ENCODE measurements at places on chromosomes 4 and X.

DNA sequence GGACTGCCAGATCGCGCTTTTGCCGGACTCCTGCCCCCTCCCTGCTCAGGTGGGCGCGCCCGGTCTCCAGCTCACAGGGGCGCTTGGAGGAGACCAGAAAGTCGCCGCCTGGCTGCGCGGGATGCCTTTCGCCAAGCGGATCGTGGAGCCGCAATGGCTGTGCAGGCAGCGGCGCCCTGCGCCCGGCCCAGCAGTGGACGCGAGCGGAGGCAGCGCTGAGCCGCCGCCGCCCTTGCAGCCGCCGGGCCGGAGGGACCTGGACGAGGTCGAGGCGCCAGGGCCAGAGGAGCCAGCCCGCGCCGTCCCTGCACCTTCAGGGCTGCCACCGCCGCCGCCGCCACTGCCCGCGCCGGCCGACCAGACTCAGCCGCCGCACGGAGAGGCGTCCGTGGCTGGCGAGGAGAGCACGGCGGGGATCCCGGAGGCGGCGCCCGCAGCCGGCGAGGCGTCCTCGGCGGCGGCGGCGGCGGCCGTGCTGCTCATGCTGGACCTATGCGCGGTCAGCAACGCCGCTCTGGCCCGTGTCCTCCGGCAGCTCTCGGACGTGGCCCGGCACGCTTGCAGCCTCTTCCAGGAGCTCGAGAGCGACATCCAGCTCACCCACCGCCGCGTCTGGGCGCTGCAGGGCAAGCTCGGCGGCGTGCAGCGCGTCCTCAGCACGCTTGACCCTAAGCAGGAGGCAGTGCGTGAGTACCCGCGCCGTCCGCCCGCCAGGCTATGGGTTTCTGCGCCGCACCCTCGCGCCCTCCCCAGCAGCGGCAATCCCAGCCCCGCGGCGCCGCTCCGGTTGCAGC lies 834 bp downstream of the NHS start:
- DNase-seq: no peak

DNA sequence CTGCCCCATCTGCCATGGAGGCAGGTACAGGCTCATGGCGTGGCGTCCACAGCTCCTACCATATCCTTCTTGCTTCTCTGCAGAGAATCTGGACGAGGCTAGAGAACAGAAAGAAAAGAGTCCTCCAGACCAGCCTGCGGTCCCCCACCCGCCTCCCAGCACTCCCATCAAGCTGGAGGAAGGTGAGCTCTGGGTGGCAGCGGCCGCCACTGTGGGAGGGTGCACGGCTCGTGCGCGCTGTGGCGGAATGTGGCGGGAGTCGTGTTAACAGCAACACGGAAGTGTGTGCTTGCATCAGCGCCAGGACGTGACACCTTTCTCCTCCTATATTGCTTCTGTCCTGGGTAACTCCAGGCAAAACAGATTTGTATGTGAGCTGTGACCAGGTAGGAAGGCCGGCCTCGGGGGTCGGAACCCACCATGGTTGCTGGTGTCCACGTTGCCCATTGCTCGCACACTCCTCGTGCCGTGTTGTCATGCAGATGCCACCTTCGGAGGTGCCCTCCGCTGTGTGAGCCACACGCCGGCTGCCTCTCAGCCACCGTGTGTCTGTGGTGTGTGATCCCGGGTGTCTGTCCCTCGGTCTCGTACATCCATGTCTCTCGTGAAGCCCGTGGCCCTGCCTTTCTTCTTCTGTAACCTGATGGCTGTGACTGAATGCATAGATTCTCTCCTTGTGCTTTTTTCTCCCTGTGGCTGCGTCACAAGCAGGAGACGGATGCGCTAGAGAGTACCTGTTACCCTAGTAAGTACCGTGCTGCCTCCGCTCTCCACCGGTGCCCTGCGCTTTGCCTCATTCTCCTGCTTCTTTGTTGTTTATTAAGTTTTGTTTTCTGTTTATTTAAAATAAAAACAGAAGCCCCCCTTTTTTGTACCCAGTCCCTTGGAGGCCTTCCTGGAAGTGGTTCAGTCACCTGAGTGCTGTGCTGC lies 37.0 kb downstream of the NOP14 start:
- DNase-seq: no peak

GRCh38 chr4:184750926-184751584 lies 17.2 kb upstream of the CENPU start:
- no peak for DNase-seq

GRCh38 chrX:3950373-3950772 lies 236.9 kb upstream of the PRKX start:
- DNase-seq: no peak

DNA sequence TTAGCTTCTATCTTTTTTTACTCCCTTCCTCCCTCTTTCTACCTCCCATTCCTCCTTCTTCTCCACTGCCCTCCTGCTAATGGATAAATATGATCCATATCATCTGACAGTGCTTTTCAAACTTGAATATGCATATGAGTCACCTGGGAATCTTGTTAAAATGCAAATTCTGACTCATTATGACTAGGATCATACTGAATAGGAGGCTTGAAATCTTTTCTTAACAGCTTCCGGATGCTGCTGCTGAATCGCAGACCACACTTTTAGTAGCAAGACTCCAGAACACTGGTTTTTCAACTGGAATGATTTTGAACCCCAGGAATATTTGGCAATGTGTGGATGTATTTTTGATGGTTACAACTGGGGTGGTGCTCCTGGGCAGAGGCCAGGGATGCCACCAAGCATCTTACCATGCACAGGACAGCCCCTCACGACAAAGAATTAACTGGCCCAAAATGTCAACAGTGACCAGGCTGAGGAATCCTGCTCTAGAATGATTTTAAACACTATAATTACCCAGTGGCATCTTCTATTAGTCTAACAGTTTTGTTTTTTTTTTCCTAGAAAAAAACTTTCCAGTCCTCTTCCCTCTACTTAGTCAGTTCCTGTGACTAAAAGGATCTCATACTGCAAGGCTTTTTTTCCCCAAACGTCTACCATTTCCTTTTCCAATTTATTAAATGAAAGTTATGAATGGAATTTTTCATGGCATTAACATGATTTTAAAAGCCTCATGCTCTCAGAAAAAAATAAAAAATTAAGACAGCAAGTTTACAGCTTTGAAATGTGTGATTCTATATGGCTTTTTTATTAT lies 10.6 kb upstream of the PYURF start:
- no peak for DNase-seq

GRCh38 chr4:25494166-25494565 lies 117.1 kb downstream of the ANAPC4 start:
- DNase-seq: no peak

DNA sequence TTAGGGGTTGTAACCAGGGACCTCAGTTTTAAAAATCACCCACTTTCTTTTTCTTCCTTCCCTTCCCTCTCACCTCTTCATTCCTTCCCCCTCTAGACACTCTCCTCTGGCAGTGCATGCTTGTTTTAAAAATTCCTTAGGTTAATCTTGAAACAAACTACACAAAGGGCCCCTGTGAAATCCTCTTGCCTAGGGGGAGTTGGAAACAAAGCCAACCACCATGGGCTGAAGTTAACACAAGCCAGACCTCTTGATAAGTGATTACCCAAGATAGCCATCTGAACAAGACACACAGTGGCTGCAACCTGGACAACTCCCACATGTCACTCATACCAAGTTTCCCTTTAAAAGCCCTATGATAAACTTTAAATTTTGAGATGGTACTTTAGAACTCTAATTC lies 68.9 kb downstream of the TENT5D start:
- DNase-seq: no peak

Measured in vagina (tissue), 2 donors.